CD4-positive, alpha-beta T cell treated with Interferon gamma for 1 hour (primary cell): ENCODE measurements at places on chromosomes 7 and 10.

DNA sequence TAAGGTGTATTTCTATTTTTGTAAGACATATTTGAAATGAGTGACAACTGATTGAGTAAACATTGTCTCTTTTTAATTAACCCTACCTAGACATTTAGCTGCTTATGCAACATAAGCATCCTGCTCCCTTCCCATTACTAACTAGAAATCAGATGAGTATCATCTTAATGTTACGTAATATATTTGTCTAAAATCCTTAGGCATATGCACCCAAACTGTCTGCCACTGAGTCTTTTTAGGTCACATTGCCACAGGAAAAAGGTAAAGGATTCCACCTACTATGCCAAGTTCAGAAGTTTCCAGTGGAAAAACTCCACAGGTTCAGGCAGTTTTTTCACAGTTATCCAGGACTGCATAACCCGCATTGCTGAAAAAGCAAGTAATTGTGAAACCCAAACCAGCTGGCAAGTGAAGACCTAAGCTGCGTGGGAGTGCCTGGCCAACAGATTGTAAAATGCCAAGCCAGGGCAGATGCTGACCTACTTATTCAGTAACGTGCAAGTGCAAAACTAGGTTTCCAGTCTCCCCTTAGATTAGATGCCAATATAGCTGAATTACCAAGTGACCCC lies 983.7 kb downstream of the GATA3 start:
- DNase-seq: no peak

DNA sequence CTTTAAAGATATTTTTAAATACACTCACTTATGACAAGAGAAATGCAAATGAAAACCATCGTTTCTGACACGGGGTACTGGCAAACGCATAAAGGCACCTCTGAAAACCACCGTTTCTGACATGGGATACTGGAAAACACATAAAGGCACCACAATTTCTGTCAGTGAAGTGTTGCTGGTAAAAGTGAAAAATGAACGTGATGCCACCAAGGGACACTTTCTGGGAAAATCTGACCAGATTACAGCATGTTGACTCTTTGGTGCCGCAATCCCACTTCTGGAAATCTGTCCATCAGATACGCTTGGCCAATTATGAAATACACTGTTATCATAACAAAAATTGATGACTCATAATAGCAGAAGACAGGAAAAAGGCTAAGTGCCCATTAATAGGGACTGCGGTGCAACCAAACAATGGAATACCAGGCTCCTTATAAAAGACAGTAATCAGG lies 131.7 kb downstream of the ZMYND11 start:
- DNase-seq: no peak

DNA sequence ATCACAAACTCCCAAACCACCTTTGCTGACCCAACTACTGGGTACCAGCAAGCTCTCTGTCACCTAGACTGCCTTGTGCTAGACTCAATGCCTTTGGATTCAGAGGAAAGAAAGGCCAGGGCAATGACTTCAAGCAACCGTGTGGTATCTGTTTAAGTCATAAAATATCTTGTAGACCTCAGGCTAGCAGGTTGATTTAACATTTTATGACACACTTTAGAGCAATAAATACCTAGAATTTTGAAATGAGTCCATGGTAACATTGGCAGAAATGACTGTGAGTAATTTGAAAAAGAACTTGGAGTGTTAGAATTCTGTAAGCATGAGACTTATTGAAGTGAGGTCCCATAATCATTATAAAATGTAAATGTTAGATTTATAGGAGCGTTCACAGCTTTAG lies 87.2 kb downstream of the TWIST1 start:
- DNase-seq: no peak

DNA sequence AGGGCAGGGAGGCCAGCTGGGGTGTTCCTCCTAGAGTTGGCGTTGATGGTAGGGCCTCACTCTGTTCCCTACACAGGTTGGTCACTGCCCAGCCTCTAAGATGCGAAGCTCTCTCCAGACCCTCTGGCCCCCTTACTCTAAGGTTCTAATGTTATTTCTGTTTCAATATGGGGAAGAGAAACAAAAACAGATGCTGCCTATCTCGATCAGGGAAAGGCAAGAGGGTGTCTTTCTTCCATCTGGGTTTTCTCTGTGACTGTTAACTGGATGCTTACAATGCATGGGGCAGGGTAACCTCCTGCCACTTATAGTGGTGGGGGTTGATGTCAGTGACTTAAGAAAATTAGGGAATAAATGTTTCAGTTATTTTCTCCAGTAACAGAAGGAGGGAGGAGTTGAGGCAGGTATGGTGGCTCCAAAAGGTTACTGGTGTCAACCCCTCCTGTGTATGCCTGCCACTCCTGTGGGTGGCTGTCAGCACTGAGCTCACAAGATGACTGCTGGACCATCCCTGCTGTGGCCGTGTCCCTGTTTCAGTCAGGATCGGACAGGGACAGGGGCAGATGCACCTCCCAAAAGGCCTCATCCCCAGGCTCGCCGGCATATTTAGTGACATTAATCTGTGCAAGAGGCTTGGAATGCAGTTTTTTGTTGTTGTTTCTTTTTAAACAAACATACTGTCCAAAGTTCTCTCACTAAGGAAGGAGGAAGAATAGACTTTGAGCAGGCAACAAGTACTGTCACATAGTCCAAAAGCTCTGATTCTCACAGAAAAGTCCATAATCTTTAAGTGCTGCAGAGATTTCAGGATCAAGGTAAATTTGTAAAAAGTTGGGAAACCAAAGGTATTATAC lies 39.6 kb upstream of the SYPL1 start:
- no peak for DNase-seq

DNA sequence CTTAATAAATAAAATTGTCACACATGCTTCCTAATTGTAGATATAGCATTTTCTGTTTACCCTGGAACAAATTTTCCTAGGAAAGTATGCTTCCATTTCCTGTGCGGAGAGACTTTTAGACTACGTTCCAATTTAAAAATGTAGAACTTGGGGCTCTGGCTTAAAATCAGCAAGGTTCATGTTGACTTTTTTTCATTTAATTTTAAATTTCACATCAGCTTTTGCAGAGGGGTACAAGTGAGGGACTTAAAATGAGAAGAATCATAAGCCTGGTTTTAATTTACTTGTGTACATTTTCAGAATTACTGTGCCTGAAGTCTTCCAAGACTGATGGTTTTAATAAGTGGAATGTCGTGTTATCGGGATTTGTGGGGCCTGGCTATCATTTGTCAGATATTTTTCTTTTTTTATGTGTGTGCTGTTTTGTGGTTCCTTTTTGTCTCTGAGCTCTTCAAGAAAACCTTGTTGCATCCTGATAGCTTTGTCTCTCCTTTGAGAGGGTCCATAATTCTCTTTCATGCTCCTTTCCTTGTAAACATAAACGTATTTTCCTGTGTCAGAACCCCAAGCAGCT lies 8.8 kb upstream of the ATRNL1 start:
- DNase-seq: no peak

- no peak for DNase-seq
Observed at GRCh38 chr7:157012113-157012547, 1.7 kb upstream of the MNX1 start.
